ENCODE measurements at places on chromosomes 5 and 9. TPM values are rescaled to one million over a fixed set of nuclear protein-coding genes. Genes with fewer than 3 reads are reported as not detected.

NUTM2F gene
- total RNA-seq, result not detected

DNA sequence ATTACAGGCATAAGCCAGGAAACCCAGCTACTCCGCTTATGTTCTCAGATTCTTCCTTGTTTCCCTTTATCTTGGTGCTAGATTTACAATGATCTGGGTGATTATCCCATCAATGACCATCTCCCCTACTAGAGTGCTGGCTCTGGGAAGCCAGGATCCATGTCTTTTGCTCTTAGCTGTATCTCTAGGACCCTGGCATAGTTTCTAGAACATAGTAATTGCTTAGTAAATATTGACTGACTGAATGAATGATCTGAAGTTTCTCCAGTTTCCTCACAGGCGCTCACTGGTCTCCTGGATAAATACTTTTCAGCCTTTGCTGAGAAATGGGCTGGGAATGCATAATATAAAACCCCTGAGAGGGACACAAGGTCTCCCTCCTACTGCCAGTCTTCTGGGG lies 60.0 kb upstream of the KLF9 start:
- DNase-seq, result no peak

GRCh38 chr5:79119486-79119885 lies 7.9 kb downstream of the BHMT start:
- no peak for DNase-seq

PHYHD1 gene
- 23.2 TPM for total RNA-seq

KCNT1 gene
- not detected for total RNA-seq

- DNase-seq, result no peak
These were observed 135.8 kb downstream of the WDR70 start for GRCh38 chr5:37514946-37515345.

GRCh38 chr5:85476617-85477016 lies 1091.9 kb upstream of the EDIL3 start:
- no peak for DNase-seq

DNA sequence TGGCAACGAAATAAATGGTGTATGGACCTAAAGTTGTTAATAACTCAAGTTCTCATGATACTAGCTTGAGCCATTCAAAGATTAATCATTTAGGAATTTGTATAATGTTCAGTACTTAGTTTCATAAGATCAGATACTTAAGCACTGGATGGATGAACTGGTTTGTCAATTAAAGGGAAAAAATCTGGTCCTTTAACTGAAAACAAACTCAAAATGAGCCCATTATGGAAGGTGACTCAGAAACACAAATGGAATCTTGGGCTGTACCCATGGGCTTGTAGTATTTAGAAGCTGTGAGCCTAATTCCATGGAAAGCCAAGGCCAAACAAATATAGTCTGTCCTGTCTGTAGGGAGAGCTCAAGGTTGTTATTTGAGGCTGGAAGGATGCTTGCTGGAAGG lies 27.6 kb upstream of the ADRB2 start:
- DNase-seq, result no peak

Measured in uterus (tissue), 4 donors.